ENCODE measurements at places on chromosomes 6 and 20.

DNA sequence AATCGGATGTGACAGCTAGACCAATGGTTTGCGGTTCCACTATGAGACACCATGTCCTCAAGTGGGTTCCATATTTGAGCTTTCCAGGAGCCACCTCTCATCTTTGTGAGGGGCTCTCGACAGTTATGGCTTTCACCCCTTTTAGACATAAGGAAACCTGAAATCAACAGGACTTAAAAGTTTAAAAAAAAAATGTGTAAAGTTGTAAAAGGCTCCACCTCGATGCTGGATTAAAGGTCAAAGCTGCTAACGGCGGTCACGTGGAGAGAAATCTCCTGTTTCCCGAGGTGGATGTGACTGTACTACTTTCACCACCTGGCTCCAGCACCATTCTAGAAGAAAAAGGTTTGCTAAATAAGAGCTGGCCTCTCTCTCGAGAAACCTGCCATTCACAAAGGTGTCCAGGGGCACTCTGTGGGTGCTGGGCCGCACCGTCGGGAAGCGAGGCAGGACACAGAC, 542 bp downstream of the ATP5F1E start:
- DNase-seq, result peak; percentile 11

DNA sequence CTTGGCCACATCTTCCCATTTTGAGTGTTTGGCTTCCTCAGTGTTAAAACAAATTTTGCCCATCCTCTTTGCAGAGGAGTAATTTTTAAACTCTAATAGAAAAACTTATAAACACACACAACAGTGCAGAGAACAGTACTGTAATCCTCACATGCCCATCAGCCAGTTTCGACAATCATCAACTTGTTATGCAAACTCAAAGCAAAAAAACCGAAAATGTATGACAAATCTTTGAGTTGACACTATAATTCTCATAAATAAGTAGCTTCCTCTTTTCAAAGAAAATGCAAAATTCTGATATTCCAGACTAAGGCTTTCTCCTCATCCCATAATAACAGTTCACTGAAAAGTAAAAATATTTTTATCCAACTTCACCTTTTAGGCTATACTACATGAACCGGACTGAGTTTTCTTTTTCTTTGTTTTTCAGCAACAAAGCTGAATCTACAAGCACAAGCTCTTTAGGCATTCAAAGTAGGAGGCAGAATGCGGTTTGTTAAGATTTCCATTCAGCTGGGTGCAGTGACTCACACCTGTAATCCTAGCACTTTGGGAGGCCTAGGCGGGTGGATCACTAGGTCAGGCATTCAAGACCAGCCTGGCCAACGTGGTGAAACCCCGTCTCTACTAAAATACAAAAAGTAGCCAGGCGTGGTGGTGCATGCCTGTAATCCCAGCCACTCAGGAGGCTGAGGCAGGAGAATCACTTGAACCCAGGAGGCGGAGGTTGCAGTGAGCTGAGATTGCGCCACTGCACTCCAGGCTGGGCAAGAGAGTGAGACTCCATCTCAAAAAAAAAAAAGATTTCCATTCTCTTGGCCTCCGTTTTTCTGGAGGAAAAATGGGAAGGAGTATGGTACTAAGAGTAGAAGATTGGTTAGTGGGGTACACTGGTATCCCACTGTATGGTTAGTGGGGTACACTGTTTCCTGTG, 74.8 kb downstream of the GCNT2 start:
- DNase-seq, result no peak

DNA sequence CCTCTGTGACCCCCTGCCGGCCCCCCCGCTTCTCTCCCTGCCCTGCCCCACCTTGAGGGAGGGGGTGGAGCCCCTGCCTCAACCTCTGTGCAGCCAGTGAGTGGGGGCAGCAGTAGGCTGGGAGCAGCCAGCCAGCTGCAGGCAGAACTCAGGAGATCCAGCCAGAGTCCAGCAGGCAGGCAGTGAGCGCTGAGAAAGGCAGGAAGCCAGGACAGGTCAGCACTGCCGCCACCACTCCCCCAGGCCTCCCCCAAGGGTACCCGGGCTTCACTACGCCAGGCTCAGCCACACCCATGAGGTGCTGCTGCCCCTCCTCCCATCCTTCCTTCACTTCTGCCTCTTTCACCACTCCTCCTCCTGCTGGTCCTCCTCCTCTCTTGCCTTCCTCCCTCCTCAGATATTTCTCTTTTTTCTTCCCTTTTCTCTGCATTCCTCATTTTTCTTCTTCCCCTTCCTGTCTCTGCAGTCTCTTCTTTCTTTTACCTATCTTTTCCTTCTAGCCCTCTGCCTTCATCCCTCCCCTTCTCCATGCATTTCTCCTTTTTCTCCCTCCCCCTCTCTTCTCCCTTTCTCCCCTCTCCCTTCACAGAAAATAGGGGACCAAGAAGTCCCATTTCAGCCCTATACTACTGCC, 11.5 kb downstream of the TMEM63B start:
- DNase-seq, result no peak

GRCh38 chr6:73519926-73520687, 725 bp downstream of the EEF1A1 start:
- DNase-seq, result peak; percentile 82

DNA sequence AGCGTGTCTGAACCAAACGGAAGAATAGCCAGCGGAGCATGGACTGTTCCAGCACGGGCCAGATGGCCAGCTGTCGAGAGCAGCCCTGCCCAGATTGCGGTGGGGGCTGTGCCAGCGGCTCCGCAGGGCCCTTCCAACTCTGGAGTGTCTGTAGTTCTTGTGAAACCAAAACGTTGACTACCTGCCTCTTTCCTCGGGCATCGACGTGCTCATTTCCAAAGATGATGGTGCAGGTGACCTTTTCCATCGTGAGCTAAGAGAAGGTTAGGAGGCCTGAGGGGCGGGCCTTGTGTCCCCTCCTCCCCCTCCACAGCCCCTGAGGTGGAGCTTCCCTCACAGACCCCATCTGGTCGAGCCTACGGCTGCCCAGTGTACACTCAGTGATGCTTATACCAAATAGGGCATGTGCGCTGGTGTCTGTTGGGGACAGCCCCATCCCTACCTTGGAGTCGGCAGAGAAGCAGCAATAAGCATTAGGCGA, 12.9 kb upstream of the C20orf144 start:
- no peak for DNase-seq

- DNase-seq, result no peak
Measured at GRCh38 chr20:62209850-62210495, 10.1 kb downstream of the HRH3 start.

Measured in effector memory CD4-positive, alpha-beta T cell (primary cell).